ENCODE measurements at places on chromosomes 16 and 17.

- no peak for DNase-seq
Measured at GRCh38 chr16:84144209-84144858, 643 bp downstream of the HSDL1 start.

DNA sequence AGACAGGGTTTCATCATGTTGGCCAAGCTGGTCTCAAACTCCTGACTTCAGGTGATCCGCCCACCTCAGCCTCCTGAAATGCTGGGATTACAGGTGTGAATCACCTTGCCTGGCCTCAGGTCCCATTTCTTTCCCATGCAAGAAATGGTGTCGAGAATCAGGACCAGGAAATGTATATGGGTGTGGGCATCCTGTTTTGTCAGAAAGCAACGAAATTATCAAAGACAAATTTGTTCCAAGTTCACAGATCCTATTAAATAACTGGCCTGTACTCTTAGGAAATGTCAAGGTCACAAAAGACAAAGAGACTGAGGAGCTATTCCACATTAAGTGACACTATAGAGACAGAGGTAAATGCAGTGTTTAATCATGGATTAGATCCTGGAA, 17.1 kb upstream of the ST6GALNAC1 start:
- DNase-seq: no peak

GRCh38 chr16:87838643-87839541, 30.4 kb downstream of the SLC7A5 start:
- no peak for DNase-seq

- DNase-seq: no peak
Measured at GRCh38 chr16:85387171-85387507, 226.0 kb upstream of the GSE1 start.

- no peak for DNase-seq
Measured at GRCh38 chr16:10729104-10730048, 14.3 kb upstream of the NUBP1 start.

DNA sequence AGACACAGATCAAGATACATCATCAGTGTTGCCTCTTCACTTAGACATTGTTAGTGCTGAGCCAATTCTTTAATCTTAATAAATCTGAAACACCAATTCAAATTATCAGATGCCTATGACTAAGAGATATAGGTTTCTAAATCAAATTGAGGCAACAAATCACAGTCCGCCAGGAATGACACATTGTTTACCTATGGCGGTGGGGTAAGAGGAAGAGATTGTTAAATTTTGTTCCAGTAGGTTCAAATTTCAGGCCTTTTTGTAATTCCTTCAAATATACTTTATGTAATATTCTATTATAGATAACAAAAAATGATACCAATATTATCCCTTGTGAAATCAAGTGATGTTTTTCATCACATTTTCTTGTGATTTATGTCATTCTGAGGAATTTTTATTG, 145.9 kb downstream of the CDH8 start:
- no peak for DNase-seq

- no peak for DNase-seq
Measured at GRCh38 chr16:72482695-72483094, 310.7 kb upstream of the PMFBP1 start.

- DNase-seq: no peak
Measured at GRCh38 chr17:73393962-73394361, 82.2 kb upstream of the CDC42EP4 start.

DNA sequence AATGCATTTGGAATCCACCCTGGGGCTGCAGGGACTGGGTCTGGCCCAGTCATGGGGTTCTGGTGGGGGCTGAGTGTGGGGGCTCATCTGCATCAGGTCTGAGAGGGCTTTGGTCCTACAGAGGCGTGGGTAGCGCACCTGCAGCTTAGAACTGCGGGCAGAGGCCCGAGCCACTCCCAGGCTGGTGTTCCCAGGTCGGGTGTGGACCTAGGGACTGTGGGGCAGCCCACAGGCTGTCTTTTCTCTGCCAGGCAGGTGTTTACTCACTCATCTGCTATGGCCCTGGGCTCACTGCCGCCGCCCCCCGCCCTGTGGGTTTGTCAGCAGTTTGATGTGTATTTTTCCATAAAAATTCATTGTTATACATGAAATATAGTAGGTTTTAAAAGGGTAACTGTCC, 27.0 kb upstream of the DOC2B start:
- no peak for DNase-seq
